ENCODE measurements at places on chromosomes 12 and 14.

GRCh38 chr12:130987151-130987931 is 33.6 kb downstream of the ADGRD1 start:
- DNase-seq: peak; percentile 77

GRCh38 chr12:6784761-6785160 is 4.6 kb upstream of the CD4 start:
- DNase-seq: no peak

DNA sequence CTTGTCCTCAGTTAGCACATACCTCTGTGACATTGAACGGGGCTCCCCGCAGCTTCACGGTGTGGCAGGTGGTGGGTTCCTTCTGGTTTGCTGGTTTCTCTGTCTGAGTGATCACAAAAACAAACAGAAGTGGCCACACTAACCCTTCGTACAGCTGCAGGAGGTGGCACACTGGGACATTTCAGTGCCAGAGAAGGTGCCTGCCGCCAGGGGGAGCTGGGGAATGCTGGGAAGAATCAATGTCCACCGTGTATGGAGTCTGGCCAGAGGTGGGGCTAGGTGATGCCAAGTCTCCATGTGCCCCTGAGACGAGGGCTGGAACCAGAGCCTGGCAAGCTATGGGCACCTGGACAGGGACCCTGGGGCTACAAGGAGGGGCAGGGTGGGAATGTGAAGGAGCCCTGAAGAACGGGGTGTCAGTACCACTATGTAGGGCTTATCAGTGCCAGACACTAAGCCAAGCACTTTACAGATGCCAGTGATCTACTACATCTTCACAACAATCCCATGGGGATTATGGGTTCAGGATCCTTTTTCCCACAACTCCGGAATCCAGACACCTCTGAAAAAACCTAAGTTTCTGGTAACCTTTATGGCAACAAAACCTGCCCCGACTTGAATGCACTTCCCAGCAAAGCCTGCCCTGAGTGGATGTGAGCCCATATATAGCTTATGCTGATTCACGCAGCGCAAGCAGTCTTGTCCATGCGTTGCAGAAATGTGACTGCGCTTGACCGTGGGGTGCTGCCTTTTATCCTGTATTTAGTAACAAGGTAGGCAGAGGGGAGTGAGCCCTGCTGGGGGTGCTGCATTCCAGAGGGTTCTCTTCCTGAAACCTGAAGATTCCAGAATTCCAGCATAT is 10.8 kb downstream of the RBM19 start:
- DNase-seq: peak; percentile 4

DNA sequence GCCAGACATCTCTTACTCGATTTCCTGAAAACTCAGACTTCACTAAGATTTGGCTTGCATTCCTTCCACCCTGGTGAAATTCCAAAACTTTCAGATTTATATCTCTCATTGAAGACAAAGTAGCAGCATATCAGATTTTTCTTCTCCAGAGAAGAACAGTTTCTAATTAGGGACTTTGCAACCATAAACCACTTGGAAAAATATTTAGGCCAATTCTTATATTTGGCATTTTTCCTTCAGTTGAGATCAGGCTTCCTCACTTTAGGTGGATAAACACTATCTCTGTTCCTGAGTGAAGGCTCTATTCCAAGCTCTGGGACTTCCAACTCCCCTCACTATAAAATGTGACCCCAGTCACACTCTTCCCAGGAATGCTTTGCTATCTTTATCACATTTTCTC is 1434.3 kb upstream of the FLRT2 start:
- no peak for DNase-seq

DNA sequence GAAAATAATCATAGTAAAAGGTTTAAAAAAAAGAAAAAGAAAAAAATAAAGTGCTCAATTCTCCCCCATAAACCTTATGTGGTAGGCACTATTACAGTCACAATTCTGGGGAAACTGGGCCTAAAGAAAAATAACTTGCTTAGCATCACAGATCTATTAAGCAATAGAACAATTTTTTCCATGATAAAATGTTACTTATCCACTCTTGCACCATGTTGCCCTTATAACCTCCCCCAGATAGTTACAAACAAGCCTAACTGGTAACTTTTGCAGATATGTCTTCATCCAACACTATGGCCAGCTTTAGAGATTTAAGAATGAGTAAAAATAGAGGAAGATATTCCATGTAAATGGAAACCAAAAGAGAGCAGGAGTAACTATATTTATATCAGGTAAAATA is 164.8 kb downstream of the DUSP6 start:
- no peak for DNase-seq

GRCh38 chr12:14846876-14847580 is 3.7 kb upstream of the ART4 start:
- no peak for DNase-seq

DNA sequence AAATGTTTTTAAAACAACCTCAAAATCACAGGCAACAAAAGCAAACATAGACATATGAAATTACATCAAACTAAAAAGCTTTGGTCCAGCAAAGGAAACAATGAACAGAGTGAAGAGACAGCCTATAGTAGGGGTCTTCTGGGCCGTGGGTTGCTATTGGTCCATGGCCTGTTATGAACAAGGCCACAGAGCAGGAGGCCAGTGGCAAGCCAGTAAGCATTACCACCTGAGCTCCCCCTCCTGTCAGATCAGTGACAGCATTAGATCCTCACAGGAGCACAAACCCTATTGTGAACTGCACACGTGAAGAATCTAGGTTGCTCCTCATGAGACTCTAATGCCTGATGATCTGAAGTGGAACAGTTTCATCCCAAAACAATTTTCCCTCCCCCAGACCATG is 174.0 kb downstream of the DIO2 start:
- DNase-seq: no peak

DNA sequence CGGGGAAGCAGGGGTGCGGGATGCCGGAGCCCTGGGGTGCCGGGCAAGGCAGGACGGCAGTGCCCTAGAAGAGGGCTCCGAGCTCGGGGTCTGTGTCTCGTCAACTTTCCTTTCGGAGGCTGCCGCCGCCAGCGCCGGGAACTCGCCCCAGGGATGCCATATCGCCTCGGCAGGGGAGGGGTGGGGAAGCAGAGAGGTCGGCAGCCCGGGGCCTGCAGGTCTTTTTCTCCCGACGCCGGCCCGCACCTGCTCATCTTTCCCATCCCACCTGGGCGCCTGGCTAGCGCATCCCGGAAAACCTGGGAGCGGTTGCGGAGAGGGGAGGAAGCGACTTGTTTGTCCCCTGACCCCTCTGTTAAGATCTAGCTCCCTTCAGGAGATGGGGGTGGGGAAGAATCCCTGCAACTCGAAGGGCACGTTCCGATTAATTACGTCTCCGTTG is 547 bp downstream of the CNTN1 start:
- DNase-seq: no peak

DNA sequence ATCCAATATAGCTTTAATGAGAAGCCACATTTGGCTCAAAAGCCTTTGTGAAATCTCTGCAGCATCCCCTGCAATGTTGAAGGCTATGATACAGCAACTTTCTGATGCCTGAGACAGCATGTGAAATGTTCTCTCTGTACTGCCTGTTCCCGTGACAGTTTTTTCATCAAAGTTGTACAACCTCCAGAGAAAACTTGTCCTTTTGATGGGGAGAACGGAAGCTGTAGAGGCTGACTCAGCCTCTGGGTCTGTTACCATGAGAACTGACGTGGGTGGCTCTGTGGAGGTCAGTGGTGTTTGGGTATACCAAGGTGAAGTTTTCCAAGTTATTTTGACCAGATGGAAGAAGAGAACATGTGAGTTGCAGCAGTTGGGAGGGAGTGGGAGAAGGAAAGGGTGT is 17.0 kb downstream of the SLC4A8 start:
- peak; percentile 83 for DNase-seq

- DNase-seq: no peak
These were observed 215.0 kb downstream of the BMP4 start for GRCh38 chr14:53741479-53742232.

- no peak for DNase-seq
These were observed 315.7 kb downstream of the PAWR start for GRCh38 chr12:79375050-79375449.

GRCh38 chr14:104595911-104596450 is 8.6 kb downstream of the TMEM179 start:
- no peak for DNase-seq

DNA sequence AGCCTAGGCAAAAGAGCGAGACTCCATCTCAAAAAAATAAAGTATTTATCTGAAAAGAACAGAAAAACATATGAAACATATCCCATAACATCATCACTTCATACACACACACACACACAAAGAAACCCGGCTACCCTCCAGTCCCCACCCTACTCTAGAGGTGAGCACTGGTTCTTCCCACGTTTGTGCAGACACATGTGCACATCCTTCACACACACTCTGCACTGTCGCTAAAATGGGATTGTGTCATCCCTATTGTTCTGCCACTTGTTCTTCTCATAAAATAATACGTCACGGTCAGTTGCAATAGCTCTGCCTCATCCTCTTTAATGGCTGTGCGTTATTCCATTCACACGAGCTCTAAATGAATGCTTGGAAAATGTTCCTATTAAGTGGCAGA is 85.9 kb upstream of the ANO2 start:
- no peak for DNase-seq

Data from SW480 (cell line).